Endothelial cell of umbilical vein (primary cell): ENCODE measurements at places on chromosomes 11 and 22. TPM values are rescaled to one million over a fixed set of nuclear protein-coding genes. Genes with fewer than 3 reads are reported as not detected.

DNA sequence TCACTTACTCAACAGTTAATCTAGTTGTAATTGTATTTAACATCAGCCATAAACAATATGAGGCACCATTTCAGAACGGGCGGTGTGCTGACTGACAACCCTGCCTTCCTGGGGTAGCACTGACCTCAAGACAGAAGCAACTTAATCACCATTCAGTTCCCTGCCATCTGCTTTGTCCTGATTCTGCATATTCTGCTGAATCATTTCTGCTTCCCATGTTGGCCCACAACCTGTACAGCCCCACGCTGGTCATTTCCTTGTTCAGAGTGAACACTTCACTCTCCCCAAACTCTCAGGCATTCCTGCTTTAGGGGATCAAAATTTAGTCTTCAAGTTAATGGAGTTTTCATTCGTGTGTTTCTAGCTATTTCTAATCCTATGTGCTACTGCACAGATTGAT, 132.3 kb upstream of the ZBED5 start:
- DNase-seq: no peak
- no peak overlapping the region for H3K27ac ChIP-seq
- peaks cover 3% of the 10 kb centered on the region for H3K27me3 ChIP-seq
- H3K4me1 ChIP-seq: no peaks in the 10 kb centered on the region
- no peaks in the 10 kb centered on the region for H3K36me3 ChIP-seq

- no peaks in the 10 kb centered on the region for H3K27me3 ChIP-seq
- H3K4me3 ChIP-seq: no peak overlapping the region
- no peak overlapping the region for H3K27ac ChIP-seq
- no peaks in the 10 kb centered on the region for H3K4me1 ChIP-seq
- no peaks in the 10 kb centered on the region for H3K36me3 ChIP-seq
Observed at GRCh38 chr11:1870721-1871466, 18.0 kb downstream of the LSP1 start.

GRCh38 chr11:115409691-115410220, 94.5 kb downstream of the CADM1 start:
- H3K36me3 ChIP-seq: no peaks in the 10 kb centered on the region
- H3K27ac ChIP-seq: no peak overlapping the region
- H3K27me3 ChIP-seq: no peaks in the 10 kb centered on the region
- H3K4me1 ChIP-seq: no peaks in the 10 kb centered on the region
- no peak overlapping the region for H3K4me3 ChIP-seq

- peaks cover 24% of the 10 kb centered on the region for H3K4me1 ChIP-seq
- no peak overlapping the region for H3K4me3 ChIP-seq
- H3K27ac ChIP-seq: no peak overlapping the region
- no peaks in the 10 kb centered on the region for H3K36me3 ChIP-seq
- DNase-seq: no peak
Observed at GRCh38 chr11:78465169-78465942, 47.7 kb upstream of the GAB2 start.

DNA sequence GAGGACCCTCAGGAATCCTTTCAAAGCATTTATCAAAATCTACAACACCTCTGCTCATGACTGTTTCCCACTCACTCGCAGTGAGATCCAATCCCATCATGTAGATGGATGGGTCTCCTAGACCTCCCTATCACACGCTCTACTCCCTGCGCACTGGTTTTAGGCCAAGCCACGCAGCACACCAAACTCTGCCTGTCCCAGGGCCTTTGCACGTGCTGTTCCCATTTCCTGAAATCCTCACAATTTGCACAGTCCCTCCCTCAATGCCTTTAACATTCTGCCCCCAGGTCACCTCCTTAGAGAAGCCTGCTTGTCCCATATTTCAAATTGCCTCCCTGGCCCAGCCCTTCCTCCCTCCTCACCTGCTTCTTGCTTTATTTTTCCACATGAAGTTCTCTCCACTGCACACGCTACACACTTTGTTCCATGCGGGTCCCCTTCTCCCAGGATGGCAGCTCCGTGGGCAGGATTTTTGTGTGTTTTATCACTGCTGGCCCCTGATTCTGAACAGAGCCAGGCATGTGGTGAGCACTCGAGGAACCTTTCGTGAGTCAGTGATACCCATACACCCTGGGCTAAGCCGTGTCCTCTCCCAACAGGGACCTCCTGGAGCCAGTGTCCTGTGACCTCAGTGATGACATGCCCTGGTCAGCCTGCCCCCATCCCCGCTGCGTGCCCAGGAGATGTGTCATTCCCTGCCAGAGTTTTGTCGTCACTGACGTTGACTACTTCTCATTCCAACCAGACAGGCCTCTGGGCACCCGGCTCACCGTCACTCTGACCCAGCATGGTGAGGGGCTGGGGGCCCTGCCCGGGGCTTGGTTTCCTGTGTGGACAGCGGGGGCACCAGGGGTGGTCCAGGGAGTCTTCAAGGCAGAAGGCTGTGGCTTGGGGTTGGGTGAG, 12.2 kb downstream of the CSF2RB start:
- H3K4me3 ChIP-seq: no peak overlapping the region
- DNase-seq: no peak
- H3K36me3 ChIP-seq: peaks cover 3% of the 10 kb centered on the region
- H3K27ac ChIP-seq: no peak overlapping the region

DNA sequence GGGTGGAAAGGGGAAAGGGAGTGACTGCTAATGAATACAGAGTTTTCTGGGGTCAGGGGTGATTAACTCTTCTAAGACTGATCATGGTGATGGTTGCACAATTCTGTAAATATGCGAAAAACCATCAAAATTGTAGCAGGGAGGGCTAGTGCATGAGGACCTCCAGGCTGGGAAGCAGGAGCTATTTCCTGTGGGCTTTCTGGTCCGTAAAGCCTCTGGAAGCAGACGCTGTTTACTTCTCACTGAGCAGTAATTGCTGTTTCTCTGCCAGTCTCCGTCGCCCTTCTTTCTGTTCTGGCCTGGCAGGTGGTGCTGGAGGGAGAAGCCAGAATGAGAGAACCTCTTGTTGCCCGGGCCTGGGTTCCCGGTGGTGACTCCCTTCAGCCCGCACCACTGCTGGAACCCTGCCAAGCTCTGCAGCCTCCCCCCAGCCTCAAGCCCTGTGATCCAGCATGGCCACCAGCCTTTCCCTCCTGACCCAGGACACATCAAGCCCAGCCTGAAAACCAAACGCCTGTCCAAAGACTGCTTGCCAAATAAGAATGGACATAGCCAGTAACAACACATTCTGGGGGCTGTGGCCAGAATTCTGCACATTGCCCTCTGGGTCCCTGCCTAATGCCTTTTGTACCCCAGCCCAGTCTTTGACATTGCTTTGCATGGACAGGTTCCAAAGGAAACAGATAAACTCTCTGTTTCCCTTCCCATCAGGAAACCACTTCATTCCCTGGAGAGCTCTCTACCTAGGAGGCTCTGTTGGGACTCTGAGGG, 201.0 kb upstream of the NAV2 start:
- H3K27me3 ChIP-seq: no peaks in the 10 kb centered on the region
- H3K4me1 ChIP-seq: peaks cover 24% of the 10 kb centered on the region
- H3K4me3 ChIP-seq: no peak overlapping the region
- H3K36me3 ChIP-seq: no peaks in the 10 kb centered on the region

DNA sequence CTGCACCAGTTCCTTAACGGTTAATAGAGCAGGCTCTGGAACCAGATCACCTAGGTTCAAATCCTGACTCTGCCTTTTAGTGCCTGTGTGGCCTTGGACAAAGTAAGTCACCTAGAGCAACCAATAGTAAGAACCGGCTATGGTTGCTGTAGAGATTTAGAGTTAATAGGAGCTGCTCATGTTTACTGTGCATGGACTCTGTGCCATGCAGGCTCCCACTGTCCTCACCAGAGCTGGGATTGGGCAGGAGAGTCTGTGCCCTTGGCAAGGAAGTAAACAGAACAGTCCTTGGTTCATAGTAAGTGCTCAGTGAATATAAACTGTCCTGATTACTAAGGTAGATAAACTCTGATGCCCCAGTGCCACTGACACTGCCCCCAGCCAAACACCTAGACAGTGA, 1.4 kb upstream of the TP53I11 start:
- peaks cover 16% of the 10 kb centered on the region for H3K4me1 ChIP-seq
- DNase-seq: no peak
- H3K36me3 ChIP-seq: no peaks in the 10 kb centered on the region
- H3K27me3 ChIP-seq: no peaks in the 10 kb centered on the region
- H3K27ac ChIP-seq: no peak overlapping the region

GRCh38 chr11:13030857-13031256, 21.7 kb downstream of the RASSF10 start:
- no peak overlapping the region for H3K27ac ChIP-seq
- no peaks in the 10 kb centered on the region for H3K36me3 ChIP-seq
- H3K27me3 ChIP-seq: peaks cover 19% of the 10 kb centered on the region
- no peaks in the 10 kb centered on the region for H3K4me1 ChIP-seq
- no peak overlapping the region for H3K4me3 ChIP-seq

GRCh38 chr11:126430581-126431335, 75.3 kb downstream of the ST3GAL4 start:
- no peak overlapping the region for H3K27ac ChIP-seq
- H3K4me3 ChIP-seq: no peak overlapping the region
- H3K4me1 ChIP-seq: peaks cover 11% of the 10 kb centered on the region
- no peaks in the 10 kb centered on the region for H3K36me3 ChIP-seq

- peak; percentile 91 for DNase-seq
- no peak overlapping the region for H3K27ac ChIP-seq
- H3K27me3 ChIP-seq: no peaks in the 10 kb centered on the region
- no peak overlapping the region for H3K4me3 ChIP-seq
Observed at GRCh38 chr11:68659158-68659921, 25.0 kb upstream of the GAL start.

DNA sequence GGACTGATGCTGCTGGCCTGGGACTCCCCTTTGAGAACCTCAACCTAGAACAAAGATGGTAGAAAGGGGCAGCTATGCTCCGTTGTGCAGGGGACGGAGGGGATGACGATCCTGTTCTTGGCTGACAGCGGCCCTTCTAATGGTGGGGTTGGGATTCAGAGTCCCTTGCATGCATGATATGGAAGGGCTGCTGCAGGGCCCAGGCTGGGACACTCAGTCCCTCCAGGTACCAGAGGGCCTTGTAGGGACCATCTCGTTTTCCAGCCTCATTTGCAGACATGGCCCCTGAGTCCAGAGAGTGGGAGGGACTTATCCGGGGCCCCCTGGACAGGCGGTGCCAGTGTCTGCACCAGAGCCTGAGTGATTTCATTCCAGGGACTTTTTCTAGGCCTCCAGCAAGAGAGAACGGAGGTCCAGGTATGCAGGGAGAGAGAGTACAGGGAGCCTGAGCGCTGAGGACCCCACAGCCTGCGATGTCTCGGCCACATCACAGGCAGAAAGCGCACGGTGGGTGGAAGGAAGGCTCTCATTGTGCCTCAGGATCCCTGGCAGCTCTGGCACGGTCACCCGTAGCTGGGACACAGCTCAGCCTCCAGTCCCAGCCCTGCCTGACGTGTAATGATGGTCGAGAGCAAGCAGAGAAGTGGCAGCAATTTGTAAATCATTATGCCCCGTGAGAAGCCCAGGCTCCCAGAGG, 860.8 kb downstream of the TBC1D22A start:
- H3K4me1 ChIP-seq: no peaks in the 10 kb centered on the region
- no peak for DNase-seq
- H3K27ac ChIP-seq: no peak overlapping the region
- H3K36me3 ChIP-seq: no peaks in the 10 kb centered on the region
- no peak overlapping the region for H3K4me3 ChIP-seq

DNA sequence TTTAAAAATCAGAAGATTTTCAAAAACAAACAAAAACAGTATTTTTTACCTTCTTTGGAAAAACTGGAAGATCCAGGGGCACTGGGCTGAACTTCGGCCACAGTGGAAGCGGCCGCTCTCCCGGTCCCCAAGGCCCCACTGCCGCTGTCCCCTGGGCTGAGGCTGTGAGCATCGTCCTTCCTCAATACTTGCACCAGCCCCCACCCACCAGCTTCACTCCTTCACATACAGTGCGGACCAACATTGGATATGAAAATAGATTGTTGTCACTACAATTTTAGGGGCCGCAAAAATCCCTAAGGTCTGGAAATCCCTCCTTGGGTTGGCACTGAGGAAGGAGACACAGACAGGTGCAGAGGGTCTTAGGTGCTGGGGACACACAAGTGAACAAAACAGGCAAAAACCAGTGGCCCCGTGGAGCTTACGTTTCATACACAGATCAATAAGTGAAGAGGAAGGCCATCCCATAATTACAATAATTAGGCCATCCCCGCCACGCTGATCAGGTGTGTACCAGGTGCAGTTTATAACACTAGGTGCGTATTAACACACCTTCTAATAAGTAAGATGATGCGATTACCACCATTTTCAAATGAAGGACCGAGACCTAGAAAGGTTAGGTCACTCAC, 28.2 kb upstream of the SLC22A12 start:
- no peaks in the 10 kb centered on the region for H3K27me3 ChIP-seq
- H3K4me1 ChIP-seq: no peaks in the 10 kb centered on the region
- no peak for DNase-seq
- no peak overlapping the region for H3K27ac ChIP-seq
- no peak overlapping the region for H3K4me3 ChIP-seq

DNA sequence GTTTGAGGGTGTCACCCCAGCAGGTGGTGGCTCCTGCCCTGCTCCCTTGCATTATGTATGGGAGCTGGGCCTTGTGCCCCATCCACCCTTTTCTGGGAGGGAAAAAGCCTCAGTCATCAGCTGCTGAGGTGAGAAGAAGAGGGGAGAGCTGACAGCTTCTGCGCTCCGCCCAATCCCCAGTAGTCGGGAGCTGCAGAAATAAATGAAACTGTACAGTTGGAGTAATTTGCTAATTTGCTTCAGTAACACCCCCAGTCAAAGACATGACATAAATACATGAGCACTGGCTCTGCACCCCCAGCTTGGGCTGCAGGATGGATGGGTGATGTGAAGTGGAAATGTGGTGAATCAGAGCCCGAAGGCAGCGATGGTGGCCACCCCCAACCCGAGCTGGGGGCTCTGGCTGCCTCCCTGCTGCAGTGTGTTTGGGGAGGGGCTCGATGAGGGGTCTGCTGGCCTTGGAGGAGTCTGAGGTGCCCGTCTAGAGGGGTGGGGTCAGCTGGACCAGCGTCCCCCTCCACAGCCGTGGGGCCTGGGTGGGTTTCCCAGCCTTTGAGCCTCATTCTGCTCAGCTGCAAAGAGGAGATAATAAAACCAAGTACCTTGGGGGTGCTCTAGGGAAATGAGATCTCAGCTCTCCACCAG, 59.2 kb downstream of the MPPED1 start:
- DNase-seq: no peak
- H3K4me3 ChIP-seq: no peak overlapping the region
- H3K4me1 ChIP-seq: no peaks in the 10 kb centered on the region
- H3K27ac ChIP-seq: no peak overlapping the region

The SLC29A2 gene
- 4.8 and 5.2 TPM in 2 replicates for total RNA-seq

The PDE3B gene
- 1.7 and 1.9 TPM in 2 replicates for total RNA-seq

The TRPM5 gene
- total RNA-seq: not detected in 2 replicates

The CALCB gene
- not detected in 2 replicates for total RNA-seq

The IL18 gene
- total RNA-seq: 1.5 and 1.6 TPM in 2 replicates

The MYOD1 gene
- total RNA-seq: not detected in 2 replicates
